Left colon (tissue), 2 donors: ENCODE measurements at places on chromosomes 6 and 20. TPM values are rescaled to one million over a fixed set of nuclear protein-coding genes. Genes with fewer than 3 reads are reported as not detected.

DNA sequence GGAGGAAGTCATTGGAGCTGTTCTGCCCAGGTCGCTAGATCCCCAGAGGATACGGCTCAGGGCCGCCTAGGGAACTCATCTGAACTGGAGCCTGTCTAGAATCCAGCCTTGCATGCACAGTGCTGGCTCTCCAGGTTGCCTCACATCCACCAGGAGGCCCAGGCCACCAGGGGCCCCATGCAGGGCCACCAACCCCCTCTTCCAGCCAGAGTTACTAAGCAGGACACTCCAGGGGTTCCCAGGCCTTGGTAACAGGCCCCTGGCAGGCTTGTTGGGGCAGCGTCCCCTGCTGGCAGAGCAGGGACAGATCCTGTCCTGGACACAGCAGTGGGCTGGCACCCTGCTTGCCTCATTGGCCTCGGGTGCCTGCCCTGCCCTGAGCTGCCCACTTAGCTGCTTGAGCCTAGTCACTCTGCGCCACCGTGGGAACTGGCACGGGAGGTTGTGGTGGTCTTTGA is 35.3 kb downstream of the EFCAB8 start:
- DNase-seq, result peak; percentile 12

DNA sequence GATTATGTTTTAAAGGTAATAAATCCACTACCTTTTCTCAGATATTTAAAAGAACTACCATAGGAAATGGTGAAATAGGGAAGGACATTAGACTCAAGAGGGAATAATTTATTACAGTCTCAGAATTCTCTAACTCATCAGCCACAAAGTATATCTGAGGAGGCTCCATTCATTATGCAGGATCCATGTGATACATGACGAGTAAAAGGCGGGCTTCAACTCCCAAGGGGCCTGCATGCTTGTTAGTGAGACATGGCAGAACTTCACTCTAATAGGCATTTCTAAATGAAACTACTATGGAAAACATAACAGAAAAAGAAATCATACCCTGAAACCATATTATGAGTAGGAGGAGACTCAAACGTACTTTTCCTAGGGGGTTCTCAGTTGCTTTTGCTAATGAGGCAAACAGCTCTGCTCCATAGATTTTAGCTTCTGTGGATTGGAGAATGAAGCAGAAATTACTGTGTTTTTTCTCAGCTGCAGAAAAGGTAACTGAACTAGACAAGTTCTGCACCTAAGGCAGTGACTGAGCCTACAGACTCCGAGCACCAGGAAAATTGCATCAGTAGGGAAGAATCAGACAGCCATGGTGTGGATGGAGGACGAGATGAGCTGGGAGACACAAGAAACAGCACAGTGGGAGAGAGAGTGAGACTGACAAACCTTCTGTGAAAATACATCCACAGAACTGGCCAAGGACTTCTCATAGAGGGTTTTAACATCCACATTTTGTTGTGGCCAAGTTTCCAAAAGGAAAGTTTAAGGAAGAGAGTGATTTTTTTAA is 254.6 kb upstream of the PRDM1 start:
- no peak for DNase-seq

GRCh38 chr20:48295966-48296421 is 510.7 kb upstream of the SULF2 start:
- DNase-seq, result no peak

DNA sequence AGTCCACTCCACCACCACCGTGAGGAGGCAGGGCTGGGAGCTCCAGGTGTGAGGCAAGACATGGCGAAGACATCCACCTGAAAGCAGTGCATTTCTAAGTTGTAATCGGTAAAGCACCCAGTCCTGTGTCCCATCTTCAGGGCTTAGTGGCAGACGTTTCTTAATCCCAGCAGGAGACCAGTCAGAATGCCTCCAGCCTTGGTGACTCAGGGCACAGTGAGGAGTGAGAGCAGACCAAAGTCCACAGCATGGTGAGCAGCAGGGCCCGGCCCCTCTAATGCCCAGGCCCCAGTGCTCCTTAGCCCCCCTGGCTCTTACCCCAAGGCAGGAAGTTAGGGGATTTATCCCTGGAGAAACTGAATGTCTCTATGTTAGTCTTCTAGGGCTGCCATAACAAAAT is 183.9 kb downstream of the SYNDIG1 start:
- no peak for DNase-seq

DNA sequence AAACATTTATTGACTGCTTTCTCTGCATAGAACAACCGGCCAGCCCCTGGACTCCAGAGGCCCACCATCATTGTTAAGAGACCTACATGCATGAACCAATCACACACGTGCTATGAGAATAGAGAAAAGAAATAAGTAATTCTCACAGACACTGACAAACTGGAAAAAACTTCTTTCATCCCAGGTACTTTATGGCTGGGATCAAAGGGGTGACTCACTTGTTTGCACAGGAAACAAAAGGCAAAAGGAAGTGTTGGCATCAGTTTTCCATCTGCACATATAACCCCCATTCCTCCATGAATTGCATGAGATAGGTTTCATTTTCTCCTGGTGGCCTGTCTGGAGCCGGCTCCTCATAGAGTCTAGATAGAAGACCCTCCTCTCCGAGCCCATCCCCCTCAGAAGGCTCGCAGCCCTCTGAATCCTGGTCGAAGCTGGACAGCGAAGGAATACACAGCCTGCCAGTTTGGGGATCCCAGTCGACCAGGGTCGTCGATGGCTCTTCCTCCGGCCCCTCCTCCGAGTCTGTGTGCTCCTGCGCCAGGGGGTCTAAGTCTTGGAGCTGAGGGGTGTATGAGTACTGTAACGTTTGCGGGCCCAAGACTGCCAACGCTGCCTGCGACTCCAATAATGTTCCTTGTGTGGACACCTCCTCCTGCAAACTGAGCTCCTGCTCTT is 43.3 kb downstream of the IL20RA start:
- DNase-seq, result peak; percentile 33

GRCh38 chr6:166157930-166158617 is 9.6 kb downstream of the TBXT start:
- no peak for DNase-seq

- no peak for DNase-seq
Measured at GRCh38 chr6:100509101-100509500, 44.4 kb upstream of the SIM1 start.

- no peak for DNase-seq
Measured at GRCh38 chr20:6057691-6058090, 3.8 kb upstream of the LRRN4 start.

GRCh38 chr6:129646642-129647041 is 63.3 kb downstream of the ARHGAP18 start:
- no peak for DNase-seq

DNA sequence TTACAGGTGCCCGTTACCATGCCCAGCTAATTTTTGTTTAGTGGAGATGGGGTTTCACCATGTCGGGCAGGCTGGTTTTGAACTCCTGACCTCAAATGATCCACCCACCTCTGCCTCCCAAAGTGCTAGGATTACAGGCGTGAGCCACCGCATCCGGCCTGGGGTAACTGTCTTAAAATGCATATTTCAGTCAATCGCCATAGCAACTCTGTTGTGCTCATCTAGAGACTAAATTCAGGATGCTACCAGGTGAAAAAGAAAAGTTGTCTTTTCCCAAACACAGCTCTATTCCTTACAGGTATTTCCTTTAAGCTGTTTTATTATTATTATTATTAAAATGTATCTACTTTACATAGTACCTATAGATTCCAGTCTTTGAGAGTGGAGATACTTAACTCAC is 66.6 kb downstream of the RNF182 start:
- no peak for DNase-seq

DNA sequence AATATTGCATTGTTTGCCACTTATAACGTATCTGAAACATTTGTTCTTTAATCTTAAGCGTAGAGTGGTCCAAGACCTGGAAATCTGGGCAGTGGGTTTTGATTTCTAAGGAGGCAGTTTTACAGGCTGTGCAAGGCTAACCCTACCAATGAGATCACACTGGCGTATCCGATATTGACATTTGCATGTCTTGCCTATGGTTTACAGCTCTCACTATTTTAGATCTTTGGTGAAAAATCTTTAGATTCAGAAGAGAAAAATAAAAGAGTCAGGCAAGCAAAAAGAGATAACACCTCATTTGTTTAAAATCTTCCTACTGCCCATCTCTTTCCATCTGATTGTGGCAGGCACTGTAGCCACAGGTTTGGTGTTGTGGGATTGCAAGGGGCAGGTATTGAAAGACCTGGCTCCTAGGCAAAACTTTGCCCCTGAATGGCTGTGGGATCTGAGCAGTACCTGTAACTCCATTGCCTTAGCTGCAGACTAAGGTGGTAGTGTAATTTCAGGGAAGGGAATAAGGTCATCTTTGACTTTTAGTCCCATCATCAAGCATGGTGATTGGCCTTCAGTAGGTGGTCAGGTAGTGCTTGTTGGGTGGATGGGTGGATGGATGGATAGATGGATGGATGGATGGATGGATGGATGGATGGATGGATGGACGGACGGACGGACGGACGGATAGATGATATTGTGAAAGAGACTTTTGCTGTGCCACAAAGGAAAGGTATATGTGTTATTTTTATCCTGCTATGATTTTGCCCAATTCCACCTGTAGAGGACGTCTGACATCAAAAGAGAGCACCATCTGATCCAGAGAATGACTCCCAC is 1.9 kb downstream of the TNFAIP3 start:
- DNase-seq, result no peak

DNA sequence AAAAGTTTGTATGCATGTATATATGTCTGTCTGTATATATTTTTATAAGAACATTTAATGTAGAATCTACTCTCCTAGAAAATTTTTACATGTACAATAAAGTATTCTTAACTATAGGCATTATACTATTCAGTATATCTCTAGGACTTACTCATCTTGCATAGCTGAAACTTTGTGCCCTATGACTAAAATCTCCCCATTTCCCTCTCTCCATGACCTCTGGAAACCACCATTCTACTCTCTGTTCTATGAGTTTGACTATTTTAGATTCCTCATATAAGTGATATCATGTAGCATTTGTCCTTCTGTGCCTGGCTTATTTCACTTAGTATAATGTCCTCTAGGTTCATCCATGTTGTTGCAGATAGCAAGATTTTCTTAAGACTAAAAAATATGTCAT is 205.1 kb upstream of the SMLR1 start:
- DNase-seq, result no peak

DNA sequence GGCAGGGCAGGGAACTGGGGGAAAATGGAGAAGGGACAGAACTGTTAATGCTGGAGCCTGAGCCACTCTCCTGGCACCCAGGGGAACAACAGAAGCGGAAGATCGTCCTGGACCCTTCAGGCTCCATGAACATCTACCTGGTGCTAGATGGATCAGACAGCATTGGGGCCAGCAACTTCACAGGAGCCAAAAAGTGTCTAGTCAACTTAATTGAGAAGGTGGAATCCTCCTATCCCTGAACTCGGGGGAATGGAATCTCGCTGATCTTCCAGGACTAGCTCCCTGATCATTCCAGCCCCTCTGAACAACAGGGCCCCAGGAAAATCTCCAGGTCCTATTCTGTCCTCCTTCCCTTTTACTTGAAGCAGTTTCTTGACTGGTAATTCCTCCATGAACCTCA is 2.0 kb downstream of the CFB start:
- no peak for DNase-seq

- DNase-seq, result no peak
Measured at GRCh38 chr6:134031696-134032255, 20.6 kb downstream of the SLC2A12 start.

GRCh38 chr20:38222231-38222922 is 38.2 kb downstream of the KIAA1755 start:
- peak; percentile 75 for DNase-seq

DNA sequence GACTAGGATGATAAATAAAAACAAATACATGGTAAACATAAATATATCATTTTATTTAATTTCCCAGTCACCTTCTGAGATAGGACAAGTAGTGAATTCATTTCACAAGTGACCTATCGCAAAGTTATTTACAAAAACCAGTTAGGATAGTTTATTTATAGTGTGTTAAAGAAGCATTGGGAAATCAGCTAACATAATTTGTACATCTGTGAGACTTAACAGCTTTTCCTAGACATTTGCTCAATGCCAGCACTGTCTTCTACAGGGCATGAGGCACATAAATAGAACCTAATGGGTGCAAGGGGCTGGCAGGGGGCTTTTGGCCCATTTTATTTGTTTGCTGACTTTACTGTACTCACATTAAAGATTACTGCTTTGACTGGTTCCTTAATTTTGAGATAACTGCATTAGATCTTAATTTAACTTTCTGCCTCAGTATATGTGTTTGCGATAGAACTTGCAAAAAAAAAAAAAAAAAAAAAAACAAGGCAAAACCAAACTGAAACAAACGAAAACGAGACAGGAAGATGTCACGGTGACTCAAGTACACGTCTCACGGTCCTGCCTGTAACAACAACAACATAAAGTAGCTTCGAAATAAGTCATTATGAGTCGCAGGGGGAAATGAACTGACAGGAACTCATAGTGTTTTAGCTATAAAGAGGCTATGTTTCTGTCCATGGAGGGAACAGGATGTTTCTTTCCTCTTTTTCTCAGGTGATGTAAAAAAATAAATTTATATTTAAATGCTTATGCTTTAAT is 133.7 kb upstream of the GMDS start:
- no peak for DNase-seq

GRCh38 chr6:88848870-88849269 is 114.5 kb downstream of the RNGTT start:
- DNase-seq, result no peak

- DNase-seq, result no peak
Measured at GRCh38 chr6:38508894-38509293, 130.8 kb downstream of the BTBD9 start.

DNA sequence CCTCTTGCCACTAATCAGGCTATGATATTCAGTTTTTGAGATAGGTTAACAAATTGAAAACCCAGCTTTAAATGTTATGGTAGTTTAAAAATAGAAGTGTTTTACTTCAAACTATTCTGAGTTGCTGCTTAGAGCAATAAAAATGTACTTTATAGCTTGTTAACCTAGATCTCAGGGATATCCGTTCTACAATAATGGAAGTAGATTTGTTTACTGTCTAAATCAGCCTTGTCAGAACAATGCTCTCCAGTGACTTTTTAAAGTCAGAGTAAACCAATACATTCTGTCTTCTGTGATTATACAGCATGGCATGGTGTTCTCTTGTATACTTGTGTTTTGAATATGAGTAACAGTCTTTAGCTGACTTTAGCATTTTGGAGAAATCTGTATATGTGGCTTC is 161.5 kb downstream of the PACRG start:
- no peak for DNase-seq

FHL5 gene
- total RNA-seq, result 3.4 TPM

FKBP1C gene
- total RNA-seq, result 0.31 TPM

B3GALT4 gene
- 34.8 TPM for total RNA-seq

FILIP1 gene
- 0.98 TPM for total RNA-seq
